ENCODE measurements at places on chromosomes 12 and 14.
A peak's percentile ranks its signal among the peaks of the same experiment; 100 is the strongest.

- no peak for DNase-seq
Observed at GRCh38 chr12:116558280-116559161, 660 bp upstream of the MAP1LC3B2 start.

- DNase-seq = no peak
Observed at GRCh38 chr12:131464081-131464480, 246.8 kb upstream of the SFSWAP start.

DNA sequence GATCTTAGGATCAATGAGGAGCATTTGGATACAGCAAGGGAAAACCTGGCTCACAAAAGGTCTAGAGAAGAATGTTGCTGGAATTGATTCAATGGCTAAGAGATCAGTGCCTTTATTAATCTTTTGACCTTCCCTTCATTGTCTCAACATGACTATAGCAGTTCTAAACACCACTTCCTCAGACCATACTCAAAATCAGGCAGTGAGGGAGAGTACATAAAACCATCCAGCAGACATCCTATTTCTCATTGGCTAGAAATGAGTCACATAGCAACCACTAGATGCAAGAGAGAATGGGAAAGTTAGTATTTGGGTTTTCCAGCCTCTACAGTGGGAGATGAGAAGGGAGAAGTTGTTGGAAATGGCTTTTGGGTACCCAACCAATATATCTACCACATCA lies 151.4 kb upstream of the NUDT4 start:
- no peak for DNase-seq

DNA sequence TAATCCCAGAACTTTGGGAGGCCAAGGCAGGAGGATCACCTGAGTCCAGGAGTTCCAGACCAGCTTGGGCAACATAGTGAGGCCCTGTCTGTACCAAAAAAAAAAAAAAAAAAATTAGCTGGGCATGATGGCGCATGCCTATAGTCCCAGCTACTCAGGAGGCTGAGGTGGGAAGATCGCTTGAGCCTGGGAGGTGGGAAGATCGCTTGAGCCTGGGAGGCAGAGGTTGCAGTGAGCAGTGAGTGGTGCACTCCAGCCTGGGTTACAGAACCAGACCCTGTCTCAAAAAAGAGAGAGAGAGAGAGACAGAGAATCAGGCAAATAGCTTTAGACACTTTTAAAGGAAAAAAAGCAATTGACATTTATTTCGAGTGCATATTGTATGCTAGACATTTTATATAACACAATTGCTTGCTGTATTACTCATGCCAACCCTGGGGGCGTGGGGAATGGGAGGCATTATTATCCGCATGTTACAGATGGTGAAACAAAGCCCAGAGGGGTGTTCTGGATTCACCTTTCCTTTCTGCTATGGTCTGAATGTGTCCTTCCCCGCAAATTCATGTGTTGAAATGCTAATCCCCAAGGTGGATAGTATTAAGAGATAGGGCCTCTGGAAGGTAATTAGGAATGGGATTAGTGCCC lies 9.7 kb downstream of the POU6F1 start:
- no peak for DNase-seq

DNA sequence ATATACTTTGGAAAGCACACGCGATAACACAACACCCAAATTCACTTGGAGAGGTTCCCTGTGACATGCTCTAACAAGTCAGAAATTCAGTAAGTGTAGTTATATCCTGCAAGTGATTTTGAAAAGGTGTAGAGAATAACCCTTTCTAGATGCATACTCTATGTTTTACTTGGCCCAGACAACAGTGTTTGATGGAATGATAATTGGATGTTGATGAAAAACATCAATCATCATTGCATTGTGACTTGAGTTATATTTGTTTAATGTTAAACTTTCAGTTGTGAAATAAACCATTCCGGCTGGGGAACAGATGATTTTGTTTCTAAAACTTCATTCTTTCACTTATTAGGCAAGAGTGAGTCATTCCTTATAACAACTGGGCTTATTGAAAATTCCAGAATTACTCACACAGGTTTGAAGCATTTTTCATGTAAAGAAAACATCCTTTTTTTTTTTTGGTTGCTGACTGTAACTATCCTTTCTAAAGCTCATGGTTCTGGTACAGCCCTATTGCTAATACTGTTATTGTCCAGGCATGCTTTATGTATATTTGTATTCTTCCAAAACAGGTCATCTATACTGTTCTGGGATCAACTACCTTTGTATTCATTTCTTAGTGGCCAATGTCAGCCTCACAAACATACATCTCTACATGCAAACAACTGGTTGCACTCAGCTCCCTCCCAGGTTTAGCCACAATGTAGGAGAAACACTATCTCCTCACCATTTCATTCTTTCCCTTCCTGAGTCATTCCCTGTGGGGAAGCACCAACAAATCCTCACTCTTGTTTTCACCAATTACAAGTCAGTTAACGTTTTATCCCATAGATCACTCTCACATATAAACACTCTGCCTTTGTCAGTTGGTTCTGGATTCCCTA lies 121.2 kb upstream of the LRIG3 start:
- no peak for DNase-seq

- peak; percentile 79 for DNase-seq
Observed at GRCh38 chr12:92539110-92539749, 163.6 kb upstream of the PLEKHG7 start.

GRCh38 chr12:65372574-65372973 lies 94.1 kb downstream of the MSRB3 start:
- DNase-seq = no peak

DNA sequence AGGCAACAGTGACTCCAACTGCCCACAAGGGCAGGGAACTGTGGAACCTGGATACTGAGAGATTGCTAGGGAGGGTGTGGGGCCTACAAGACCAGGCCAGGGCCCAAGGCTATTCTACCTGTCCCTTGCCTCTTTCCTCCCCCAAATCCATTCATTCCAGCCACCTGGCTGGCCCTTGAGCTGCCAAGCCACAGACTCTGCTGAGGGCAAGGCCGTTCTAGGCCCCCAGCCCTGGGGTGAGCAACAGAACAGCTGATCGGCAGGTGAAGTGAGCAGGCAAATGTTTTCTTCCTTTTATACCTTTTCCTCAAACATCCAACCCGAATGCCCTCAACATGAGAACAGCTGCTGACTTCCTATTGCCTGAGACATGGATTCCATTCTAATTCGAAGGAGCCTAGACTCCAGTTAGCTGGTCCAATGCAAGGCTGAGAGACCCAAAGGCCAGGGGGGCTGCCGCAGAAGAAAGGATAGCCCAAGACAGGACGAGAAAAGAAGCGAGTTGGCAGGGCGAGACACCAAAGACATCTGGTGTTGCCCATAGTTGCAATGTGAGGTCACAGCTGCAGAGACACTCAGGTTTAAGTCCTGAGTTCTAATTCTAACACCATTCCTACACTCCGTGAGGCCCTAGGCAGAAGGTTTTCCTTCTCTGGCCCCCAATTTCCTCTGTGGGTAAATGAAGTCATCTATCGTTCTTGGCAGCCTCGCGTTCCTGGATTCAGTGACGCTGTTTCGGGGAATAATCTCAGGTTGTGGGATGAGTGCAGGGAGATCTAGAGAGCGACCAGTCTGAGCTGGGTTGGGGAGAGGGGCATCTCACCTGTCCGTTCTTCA lies 1.7 kb downstream of the C1QL4 start:
- no peak for DNase-seq

GRCh38 chr14:92668276-92668973 lies 80.0 kb downstream of the LGMN start:
- DNase-seq = no peak

DNA sequence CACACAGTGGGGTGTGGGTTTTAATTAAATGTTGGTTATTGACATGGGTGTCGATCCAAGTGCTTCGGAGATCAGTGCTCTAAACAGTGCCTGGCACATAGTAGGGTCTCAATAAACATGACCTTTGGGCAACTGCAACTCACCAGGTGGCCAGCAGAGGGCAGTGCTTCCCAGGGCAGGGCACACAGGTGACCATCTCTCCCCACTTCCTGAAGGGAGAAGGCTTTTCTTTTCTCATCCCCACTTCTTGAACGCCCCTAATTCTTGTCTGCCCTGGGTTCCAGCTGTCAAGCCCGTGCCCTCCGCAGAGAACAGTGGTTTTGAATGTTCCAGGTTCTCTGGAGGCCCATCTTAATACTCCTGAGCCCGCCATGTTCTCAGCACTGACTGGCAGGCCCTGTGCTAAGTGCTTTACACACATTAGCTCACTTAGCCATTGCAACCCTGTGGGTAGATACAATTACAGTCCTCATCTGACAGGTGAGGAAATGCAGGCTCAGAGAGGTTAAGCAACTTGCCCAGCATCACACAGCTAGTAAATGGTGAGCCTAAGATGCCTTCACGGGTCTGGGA lies 16.3 kb downstream of the RAPGEF3 start:
- DNase-seq = peak; percentile 45

GRCh38 chr12:72547573-72547972 lies 275.4 kb downstream of the TRHDE start:
- no peak for DNase-seq

DNA sequence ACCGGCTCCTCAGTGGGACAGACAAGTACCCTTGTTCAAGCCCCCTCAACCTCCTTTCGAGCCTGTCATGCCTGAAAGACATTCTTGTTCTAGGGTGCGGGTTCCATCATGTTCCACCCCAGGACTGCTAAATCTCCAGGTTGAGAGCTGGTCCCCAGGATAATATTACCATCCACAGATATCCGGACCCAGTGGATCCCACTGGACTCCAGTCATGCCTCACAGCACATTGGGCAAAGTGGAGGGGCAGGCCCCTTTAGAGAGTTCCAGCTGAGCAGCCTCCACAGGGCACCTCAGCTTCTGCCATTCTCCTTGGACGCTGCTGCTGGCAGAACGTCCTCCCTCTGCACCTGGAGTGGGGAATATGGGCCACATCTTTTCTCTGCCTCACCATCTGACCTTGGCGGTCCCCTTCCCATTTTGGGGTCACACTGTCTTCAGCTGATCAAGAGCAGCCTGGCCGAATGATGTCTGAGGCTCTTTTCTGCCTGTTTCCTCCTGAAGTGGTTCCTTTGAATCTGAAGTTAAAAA lies 137.4 kb downstream of the BCL11B start:
- DNase-seq = no peak

- no peak for DNase-seq
Observed at GRCh38 chr12:57367121-57367520, 63.7 kb downstream of the R3HDM2 start.

GRCh38 chr12:107304588-107305532 lies 211.5 kb upstream of the CRY1 start:
- DNase-seq = no peak

DNA sequence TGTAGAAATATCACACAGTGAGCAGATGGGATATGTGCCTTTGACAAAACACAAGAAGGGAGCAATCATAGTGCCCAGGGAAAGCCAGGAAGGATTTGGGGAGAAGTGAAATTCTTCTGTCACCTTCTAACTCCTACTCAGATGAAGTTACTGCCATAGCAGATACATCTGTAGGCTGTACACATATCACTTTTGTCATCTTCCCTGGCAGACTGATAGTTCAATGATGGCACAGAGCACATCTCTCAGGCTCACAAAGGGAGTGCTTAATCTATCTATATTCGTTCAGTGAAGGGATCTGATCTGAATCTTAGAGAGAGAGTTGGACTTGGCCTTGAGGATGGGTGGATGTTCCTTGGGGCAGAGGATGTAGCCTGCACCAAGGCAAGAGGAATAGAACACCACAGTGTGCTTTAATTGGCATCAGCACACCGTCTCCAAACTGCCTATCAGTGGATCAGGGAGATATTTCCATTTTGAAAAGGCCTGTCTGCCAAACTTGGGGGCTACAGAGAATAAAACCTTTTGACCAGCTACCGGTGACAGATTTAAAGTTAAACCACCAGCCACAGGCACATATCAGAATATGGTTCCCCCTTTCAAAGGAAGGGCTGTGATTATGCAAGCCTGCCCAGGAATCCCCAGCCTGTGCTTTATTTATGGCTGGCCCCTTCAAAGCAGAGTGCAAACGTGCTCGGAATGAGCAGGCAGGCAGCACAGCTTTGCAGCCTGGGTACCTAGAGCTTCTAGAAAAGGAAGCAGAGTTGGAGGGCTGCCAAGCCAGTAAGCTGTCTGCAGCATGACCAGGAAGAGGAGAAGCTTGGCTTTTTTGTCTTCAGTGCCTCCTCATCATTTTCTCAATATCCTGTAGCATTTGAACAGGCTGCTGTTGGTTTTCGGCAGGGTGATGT lies 165.5 kb upstream of the DYRK2 start:
- DNase-seq = peak; percentile 75

- DNase-seq = no peak
Observed at GRCh38 chr12:123075646-123076171, 75.2 kb downstream of the PITPNM2 start.

GRCh38 chr12:40292788-40293429 lies 68.1 kb downstream of the LRRK2 start:
- no peak for DNase-seq
